ENCODE measurements at places on chromosomes 16 and 17.

DNA sequence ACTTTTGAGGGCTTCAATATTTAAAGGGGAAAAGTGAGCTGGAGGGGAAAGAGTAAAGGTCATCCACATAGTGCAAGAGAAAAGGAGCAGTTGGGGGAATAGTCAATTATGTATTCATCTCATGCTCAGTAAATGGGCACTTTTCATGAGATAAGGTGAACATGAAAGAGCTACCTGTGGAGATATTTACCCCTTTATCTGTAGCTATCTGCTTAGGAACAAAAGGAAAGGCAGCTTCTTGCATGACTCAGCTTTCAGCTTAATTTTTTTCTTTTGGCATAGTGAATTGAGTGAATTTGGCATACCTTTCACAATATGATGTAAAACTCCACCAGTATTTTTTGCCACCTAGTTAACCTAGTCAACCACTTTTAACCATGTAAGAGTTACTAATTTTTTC, 26.4 kb downstream of the CPD start:
- no peak for DNase-seq

DNA sequence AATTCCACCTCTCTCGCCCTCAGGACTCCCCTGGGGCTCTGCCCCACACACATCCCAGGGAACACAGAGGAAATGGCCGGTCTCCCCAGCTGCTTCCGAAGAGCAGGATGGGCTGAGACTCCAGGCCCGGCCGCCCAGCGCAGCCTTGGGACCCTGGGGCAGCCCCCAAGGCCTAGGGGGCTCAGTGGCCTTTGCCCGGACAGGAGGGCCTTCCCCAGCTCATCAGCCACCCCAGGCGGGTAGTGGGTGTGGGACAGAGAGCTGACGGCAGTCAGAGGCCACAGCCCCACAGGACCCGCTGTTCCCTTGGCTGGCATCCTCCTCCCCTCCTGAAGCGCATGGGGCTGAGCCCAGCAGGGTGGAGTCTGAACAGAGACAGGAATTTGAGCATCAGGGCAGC, 6.2 kb upstream of the CBFA2T3 start:
- DNase-seq: no peak

- DNase-seq: no peak
These were observed 76.4 kb upstream of the C17orf78 start for GRCh38 chr17:37299257-37299980.

DNA sequence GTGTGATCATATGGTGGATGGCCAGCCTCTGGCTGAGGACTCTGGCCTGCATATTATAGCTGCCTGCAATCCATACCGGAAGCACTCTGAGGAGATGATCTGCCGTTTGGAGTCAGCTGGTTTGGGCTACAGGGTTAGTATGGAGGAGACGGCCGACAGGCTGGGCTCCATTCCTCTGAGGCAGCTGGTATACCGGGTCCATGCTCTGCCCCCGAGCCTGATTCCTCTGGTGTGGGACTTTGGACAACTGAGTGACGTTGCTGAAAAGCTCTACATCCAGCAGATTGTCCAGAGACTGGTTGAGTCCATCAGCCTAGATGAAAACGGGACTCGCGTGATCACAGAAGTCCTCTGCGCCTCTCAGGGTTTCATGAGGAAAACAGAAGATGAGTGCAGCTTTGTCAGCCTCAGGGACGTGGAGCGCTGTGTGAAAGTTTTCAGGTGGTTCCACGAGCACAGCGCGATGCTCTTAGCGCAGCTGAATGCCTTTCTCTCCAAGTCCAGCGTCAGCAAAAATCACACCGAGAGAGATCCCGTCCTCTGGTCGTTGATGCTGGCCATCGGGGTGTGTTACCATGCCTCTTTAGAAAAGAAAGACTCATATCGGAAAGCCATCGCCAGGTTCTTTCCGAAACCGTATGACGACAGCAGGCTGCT, 69.0 kb upstream of the ENDOV start:
- no peak for DNase-seq

DNA sequence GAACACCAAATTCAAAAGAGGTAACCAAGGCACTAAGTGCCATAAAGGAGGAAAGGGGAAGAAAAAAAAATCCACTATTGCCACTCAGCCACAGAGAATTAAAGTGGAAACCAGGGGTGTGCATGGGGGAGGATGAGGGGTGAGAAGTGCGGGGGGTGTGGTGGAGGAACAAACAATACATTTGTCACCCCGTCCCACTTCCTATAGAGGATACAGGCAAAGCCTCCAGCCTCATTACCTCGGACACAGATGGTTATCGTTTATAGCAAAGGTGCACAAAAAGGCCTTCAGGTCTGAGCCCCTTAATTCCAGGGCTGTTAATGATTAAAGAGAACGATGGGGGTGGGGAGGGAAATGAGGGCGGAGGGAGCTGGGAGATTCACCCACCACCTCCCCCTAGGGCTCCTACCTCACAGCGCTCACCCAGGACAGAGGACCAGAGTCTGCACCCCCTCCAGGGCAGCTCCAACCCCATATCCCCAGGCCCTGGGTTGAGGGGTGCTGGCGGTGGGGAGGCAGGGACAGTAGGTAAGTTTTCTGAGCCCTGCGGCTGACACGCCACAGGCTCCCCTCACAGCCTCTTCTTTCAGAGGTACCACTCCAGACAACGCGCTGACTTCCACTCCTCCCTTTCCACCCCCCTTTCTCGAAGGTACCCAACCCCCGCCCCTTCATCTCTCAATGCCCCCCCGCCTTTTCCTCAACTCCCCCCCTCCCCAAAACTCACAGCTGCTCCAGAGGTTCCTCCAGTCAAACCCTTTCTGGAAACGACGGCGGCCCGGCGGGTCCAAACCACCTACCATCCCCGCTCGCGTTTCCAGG, 470 bp downstream of the DCUN1D3 start:
- DNase-seq: no peak

DNA sequence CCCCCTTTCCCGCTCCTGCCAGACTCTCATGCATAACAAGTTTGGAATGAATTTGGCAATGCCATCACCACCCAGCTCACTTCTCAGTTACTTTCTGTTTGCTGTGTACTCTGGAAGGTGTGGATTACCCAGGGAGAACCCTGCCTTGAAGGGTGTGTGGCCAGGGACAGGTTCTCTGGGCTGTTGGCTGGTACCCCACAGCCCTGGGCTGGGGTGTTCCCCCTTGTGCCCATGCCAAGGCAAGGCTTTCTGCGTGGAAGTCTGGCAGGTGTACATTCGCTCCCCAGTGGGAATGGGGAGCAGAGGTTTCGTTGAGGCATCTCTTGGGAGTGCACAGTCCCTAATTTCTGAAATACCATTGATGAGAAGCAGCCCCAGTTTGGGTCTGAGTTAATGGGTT, 187.7 kb downstream of the CCDC182 start:
- no peak for DNase-seq

DNA sequence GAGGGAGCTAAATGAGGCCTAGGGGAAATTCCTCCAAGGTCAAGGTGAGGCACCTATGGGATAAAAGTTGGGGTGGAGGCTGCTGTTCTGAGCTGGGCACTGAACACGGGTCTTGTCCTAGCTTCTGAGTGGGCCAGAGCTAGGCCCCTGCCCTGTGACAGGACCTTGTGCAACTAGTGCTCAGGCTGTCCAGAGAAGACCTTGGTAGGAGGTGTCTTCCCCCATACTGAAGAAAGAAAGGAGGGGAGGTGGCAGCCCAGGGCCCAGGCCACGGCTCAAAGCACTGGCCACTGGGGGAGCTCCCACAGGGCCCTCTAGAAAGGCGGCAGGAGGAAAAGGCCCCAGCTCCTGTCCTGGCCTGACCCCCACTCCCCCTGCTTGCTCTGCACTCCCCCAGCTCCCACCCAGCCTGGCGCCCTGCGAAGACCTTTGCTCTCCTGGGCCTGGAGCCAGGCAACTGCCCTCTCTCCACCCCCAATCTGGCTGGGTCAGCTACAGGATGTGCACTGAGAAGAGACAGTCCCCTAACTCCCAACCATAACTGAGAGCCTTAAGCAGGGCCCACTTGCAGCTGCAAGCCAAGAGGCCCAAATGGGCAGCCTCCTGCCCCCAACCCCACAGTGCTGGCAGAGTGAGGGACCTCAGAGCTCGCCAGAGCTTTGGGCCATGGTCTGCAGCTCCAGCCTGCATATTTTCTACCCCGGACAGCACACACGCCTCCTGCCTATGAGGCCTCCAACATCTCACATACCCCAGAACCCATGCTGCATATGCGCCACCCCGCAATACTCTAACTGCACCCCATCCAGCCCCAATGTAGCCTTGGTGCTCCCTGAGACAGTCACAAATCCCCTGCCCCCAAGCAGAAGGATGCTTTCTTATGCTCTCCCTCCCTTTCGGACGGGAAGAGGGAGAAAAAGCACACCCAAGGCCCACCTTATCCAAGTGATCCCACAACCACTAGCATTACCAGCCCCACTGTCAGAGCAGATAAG, 15.3 kb downstream of the HSD11B2 start:
- no peak for DNase-seq

- DNase-seq: no peak
These were observed 31.1 kb downstream of the ST3GAL2 start for GRCh38 chr16:70407811-70408274.

- no peak for DNase-seq
These were observed 292 bp downstream of the WSCD1 start for GRCh38 chr17:6070430-6070912.

GRCh38 chr16:67548265-67549126, 13.8 kb upstream of the CTCF start:
- DNase-seq: no peak

DNA sequence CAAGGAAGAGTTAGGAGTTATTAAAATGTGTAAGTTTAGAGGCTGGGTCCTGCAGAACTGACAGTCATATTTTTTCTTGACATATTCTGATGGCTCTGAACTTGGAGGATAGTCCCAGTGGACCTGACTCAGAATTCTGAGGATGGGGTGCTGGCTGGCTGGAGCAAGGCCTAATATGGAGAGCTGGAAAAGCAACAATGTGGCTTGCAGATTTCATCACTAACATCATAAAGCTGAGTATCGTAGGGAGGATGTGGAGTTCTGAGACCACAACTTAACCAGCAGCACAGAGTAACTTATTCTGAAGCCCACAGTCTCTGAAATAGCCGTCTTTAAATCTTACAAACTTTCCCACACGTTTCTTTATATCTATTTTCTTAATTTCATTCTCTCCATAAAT, 2.3 kb downstream of the KRTAP1-5 start:
- DNase-seq: no peak

- no peak for DNase-seq
These were observed 35.6 kb downstream of the ABR start for GRCh38 chr17:1144162-1144561.

- DNase-seq: no peak
These were observed 308.3 kb downstream of the SOX9 start for GRCh38 chr17:72429066-72429638.

DNA sequence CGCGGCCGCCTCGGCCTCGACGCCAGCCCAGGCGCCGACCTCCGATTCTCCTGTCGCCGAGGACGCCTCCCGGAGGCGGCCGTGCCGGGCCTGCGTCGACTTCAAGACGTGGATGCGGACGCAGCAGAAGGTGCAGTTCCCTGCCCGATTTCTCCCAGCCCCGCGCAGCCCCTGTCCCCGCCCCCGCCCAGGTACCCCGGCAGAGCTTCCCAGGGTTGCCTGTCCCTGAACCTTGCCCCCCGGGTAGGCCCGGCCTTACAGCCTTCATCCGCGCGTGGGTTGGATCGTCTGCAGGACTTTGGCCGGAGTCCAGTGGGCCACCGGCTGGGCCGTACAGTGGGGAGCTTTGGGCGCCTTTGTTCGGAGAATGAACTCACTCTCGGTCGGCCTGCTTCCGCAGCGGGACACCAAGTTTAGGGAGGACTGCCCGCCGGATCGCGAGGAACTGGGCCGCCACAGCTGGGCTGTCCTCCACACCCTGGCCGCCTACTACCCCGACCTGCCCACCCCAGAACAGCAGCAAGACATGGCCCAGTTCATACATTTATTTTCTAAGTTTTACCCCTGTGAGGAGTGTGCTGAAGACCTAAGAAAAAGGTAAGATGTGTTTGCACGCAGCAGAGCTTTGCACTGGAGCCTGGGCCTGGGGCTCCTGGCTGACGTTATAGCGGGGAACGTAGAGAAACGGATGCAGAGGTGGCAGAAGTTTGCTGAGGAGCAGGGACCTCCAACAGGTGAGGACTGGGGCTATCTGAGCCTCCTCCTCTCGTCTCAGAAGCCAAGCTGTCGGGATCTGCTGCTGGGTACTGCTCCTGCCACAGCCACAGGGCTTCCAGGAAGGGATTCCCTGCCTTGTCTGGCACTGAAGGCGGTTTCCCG, 593 bp downstream of the GFER start:
- no peak for DNase-seq

DNA sequence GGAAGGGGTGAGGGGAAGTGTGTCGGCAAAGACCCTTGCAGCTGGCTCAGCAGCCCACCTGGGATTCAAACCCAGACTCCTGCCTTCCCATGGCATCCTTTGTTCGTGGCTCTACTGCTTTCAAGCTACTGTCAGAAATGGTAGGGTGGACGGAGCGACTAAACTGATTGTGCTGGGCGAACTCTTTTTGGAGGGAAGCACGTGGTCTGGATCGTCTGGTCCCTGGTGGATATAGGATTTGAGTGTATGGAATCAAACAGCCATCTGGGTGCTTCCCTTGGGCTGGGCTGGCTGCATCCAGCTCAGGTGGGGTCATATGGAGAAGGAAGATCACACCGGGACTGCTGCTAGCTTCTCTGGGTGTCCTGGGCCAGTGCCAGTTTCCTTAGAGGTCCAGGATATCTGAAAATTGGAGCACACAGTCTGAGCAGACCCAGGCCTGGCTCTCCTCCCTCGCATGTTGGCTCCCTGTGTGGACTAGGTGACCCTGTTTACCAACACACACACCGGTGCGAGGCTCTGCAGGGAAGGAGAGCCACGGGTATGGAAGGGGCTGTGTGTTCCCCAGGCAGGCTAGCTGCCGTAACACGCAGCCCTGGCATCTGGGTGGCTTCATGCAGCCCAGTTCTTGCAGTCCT, 8.6 kb downstream of the CMIP start:
- DNase-seq: no peak

DNA sequence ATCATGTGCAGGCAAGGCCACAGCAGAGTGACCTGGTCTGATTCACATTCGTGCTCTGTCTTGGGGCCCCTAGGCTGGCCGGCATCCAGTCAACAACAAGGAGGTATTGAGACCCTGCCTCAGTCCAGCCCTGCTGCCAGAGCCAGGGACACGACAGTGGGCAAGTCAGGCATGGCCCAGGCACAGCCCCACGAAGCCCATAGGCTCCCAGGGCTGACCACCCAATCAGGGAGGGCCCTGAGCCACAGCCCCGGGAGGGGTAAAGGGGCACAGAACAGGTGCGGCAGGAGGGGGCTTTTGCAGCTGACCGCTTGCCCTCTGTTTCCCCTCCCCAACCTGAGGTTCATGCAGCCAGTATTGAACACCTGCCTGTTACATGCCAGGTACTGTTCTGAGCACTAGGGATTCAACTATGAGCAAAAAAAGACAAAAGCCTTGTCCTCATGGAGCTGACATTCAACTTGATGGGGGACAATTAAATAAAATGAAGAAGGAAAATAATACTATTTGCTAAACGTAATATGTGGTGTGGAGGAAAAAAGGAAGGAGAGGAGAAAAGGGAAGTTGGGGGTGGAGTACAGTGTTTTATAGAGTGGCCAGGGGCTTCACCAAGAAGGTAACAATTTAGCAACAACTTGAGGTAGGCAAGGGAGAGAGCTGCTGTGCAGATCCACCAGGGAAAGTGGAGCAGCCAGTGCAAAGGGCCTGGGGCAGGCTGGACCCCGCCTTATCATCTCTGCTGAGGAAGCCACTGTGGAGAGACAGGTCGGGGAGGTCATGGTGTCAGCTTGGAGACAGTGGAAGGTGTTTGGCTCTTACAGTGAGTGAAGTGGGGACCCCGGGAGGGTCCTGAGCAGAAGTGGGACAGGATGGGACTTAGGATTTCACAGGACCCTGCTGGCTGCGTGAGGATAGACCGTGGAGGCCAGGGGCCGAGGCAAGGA, 6.1 kb downstream of the DRC3 start:
- no peak for DNase-seq

- DNase-seq: no peak
These were observed 3.4 kb downstream of the SPOP start for GRCh38 chr17:49674507-49674906.

Data from activated naive CD4-positive, alpha-beta T cell (primary cell).